SHP77 treated with DMSO at 0.1 percent for 48 hours (cell line): ENCODE measurements at places on chromosomes 7 and 10.
A peak's percentile ranks its signal among the peaks of the same experiment; 100 is the strongest.

DNA sequence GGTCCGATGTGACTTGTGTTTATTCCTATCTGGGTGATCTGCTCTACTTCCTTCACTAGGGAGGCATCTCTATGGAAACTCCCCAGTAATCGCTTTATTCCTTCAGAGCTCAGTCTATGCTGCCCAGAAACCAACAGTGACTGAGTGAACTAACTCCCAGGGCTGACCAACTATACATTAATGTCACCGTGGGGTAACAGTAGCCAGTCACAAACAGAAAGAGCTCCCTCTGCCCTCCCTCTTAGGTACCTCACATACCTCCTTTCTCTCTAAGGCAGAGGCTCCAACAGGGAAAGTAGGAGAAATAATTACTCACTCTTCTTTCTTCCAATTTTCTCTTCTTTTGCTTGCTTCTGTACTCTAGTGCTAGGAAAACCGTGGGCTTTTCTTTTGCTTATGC is 855.0 kb downstream of the REEP3 start:
- no peak for DNase-seq

- no peak for DNase-seq
These were observed 59.1 kb downstream of the NRF1 start for GRCh38 chr7:129670656-129671055.

DNA sequence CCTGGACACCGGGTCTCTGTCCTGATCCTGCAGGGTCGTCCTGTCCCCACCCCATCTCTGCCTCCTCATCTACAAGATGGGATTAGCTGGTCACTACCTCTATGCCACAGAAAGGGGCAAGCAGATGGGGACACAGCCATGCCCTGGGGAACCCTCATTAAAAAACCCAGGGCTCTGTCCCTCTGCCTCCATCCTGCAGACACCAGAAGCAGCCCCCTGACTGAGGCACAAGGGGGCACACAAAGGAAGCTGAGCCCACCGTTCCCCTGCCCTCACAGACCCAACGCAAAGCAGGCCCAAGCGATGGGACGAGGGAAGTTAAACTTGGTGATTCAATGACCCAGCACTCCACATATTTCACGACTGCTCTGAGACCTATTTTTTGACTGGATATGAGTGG is 142.4 kb downstream of the TCERG1L start:
- DNase-seq = no peak

- DNase-seq = peak; percentile 39
These were observed 25.0 kb downstream of the ZNF487 start for GRCh38 chr10:43461950-43462349.

- DNase-seq = no peak
These were observed 16.3 kb upstream of the LFNG start for GRCh38 chr7:2503056-2503941.

DNA sequence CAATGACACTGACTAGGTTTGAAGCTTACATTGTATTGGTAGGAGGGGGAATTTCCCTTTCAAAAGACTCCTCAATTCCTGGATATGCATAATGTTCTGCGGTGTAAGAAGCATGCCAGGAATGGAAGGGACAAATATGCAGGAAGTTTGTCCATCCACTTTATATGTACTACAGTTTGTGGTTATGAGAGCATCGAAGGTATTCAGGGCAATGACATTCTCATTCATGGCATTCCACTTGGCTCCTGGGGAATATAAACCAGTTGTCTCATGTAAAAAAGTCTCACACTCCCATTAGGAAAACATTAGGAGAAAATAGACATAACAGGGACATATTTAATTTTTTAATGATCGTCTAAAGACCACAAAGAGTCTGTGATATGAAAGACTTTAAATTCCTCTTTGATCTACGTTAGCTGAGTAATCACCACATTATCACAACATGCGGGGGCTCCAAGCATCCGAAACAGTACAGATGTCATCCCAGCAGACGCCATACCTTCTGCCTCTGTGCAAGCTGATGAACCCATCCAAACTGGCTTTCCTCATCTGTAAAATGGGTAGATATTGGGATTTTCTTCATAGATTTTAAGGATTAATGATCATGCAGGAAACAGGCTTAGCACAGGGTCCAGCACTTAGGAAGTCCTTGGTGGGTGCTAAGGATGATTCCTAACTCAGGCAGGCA is 675.3 kb downstream of the INHBA start:
- DNase-seq = no peak

- no peak for DNase-seq
These were observed 96.6 kb upstream of the CACUL1 start for GRCh38 chr10:118851062-118852035.

DNA sequence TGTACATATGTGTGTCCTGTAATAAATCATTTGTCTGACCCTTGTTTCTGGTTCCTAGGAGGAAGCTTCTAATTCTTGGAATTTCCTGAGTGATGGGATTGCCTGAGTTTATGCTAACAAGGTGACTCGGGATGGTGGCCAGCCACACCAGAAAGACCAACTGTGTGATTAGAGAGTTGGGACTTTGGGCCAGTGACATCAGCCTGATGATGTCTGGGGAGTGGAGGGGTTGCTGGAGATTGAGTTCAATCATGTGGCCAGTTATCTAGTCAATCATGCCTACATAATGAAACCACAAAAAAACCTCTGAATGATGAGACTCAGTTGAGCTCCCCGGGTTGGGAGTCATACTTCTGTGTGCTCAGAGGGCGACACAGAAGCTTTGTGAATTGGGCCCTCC is 23.5 kb upstream of the CARD11 start:
- DNase-seq = no peak

DNA sequence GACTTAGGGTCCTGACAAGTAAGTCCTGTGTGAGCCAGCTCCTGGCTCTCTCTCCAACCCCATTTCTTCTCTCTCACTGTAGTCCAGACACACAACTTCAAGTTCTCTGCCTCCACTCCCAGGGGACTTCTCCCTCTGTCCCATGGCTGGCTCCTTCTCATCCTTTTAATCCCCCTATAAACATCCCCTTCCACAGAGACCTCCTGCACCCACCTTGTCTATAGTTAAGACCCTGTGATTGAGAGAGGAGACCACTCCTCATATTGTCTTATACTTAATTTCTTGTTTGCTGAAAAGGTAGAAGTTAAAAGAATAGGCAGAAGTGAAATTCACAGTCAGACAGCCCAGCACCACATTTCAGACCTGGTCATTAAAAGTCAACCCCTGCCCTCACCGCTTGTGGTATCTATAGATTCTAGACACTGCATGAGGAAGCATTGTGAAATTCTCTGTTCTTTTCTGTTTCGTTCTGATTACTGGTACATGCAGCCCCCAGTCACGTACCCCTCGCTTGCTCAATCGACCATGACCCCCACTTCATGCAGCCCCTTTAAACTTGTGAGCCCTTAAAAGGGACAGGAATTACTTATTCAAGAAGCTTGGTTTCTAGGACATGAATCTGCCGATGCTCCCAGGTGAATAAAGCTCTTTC is 125.6 kb upstream of the FRMD4A start:
- no peak for DNase-seq

DNA sequence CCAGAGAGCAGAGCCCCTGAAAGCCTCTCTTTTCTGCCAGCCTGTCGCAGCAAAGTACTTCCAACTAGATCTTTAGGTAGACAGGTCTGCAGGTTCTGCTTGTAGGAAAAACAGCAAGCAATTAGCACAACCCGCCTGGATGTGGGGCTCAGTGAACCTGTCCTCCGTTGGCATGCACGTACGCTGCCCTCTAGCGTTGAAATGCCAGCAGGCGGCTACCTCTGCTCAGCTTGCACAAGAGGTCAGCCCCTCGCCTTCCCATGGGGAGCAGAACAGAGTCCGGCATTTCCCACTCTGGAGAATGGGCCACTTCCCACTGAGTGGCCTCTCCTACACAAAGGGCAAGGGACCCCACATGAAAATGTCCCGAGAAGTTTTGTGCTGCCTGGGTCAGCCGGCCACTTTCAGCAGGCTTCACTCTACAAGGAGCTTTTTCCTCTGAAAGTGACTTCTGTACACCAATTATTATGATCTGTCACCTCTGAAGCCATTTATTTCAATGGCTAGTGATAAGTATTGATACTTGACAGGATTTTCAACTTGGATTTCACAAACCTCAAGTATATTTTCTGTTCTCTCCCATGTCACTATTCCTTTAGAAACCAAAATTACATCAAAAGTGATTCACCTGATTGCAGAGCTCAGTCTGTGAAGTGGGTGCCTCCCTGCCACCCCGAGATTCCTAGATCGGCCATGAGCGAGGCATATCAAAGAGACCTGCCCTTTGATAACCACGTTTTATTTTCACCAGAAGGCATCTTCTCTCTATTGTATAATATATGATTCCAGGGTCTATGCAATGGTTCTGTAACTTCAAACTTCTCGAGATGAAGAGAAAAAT is 56.7 kb downstream of the JCAD start:
- DNase-seq = peak; percentile 35

DNA sequence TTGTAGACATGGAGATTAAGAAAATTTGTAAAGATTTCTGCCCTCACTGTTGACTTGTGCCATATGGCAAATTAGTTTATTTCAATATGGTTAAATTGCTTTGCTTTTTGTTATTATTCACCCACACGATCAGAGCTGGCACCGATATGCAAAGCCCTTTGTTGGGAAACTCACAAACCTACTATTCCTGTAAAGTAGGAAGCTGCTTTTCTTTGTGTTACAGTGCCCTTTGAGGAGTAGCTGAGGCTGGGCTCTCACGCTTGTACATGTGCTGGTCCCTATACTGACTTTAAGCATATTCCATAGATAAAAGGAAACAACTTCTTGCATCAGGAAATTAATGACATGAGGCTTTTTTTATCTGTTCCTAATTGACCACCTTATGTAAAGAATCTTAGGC is 17.6 kb upstream of the AOAH start:
- no peak for DNase-seq

GRCh38 chr7:128948312-128948973 is 10.7 kb downstream of the IRF5 start:
- no peak for DNase-seq

DNA sequence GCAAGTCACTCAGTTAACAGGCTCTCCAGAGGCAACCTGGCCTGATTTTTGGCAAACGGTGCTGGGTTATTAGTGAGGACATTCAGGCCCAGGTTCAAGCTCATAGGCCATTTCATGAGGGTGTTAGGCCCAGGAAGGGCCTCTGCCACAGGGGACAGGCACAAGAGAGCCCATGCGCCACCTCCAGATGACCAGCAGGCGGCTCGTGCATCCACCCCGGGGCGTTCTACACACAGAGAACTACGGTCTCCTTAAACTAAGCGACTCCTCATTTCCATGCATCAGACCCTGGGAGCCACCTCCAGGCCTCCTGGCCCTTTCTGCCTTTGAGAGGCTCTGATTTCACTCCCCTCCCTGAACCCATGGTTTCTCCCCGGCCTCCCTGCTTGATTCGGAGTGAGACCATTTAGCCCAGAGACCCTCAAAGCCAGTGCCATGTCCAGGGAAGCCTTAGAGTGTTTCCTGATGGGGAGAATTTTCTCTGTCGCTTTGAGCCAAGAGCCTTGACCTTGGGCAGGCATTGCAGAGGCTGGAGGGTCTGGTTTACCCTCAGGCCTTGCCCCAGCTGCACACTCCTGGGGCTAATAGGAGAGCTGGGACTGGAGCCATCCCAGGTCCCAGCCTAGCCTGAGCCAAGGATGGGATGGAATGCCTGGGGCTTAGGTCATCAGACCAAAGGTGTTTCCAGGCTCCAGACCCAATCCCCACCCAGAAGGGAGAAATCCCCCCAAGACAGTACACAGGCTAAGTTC is 188.0 kb downstream of the GRID1 start:
- no peak for DNase-seq

DNA sequence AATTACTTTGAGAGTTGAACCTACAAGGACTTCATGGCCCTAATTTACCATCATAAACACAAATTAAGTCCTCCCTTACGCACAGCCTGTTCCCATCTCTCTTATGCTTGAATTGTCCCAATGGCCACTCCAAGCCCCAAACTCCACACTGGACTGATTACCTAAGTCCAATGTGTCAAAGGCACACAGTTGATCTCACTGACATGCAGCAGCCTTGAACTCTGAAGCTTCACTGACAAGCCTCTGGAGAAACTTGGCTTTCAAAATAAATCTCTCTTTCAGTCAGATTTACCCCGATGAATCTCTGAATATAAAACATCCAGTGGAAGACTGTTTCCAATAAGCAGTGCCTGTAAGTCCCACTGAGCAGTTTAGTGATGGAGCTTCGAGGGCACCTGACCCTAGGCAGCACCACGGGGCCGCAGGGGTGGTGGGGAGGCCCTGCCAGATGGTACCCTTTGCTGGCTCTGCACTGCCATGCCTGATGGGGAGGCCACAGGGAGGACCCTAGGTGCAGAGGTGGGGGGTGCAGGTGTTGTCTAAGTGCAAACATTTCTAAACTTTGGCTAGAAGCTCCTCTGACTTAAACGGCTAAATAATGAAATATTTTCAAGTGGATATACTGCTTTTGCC is 3.3 kb upstream of the MAT1A start:
- no peak for DNase-seq

GRCh38 chr10:31594347-31594873 is 275.4 kb downstream of the ZEB1 start:
- DNase-seq = no peak

- DNase-seq = no peak
These were observed 600 bp upstream of the DBNL start for GRCh38 chr7:44043902-44044301.

DNA sequence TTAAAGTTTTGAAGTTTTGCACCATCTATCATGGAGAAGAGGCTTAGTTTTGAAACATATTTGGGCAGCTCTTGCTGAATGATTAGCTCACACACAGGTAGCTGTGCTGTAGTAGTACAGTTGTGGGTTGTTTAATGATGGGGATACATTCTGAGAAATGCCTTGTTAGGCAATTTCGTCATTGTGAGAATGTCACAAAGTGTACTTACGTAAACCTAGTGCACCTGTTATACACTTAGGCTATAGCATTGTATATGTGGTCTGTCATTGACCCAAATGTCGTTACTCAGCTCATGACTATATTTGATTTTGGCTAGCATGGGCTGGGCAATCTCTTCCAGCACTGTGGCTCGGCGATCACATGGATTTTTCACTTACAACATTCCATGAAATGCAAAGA is 247.2 kb upstream of the IGFBP3 start:
- DNase-seq = no peak

GRCh38 chr7:139698278-139698677 is 79.5 kb downstream of the HIPK2 start:
- DNase-seq = no peak

DNA sequence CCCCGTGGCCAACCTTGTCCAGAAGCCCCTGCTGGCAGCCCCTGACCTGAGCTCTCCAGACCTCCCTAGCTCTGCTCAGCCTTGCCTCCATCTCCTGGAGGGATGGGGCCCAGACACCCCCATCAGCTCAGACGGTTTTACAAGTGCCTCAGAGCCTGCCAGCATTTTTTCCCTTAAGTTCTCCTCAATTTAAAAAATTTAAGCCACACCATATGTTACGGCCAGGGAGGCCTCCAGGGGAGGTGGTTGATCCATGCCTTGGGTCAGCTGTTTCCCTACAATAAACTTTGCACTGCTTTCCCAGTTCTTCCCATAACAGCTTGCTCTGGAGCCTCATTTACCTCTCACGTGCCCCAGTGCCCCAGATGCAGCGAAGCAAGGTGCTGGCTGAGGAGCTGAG is 143.5 kb downstream of the RGS10 start:
- no peak for DNase-seq

GRCh38 chr7:89028319-89028718 is 232.8 kb upstream of the TEX47 start:
- no peak for DNase-seq

GRCh38 chr10:71381611-71382010 is 15.1 kb upstream of the CDH23 start:
- no peak for DNase-seq

- no peak for DNase-seq
These were observed 107.7 kb upstream of the TMEM168 start for GRCh38 chr7:112897839-112898431.
